D341Med (cell line): ENCODE measurements at places on chromosomes 5 and 9.

DNA sequence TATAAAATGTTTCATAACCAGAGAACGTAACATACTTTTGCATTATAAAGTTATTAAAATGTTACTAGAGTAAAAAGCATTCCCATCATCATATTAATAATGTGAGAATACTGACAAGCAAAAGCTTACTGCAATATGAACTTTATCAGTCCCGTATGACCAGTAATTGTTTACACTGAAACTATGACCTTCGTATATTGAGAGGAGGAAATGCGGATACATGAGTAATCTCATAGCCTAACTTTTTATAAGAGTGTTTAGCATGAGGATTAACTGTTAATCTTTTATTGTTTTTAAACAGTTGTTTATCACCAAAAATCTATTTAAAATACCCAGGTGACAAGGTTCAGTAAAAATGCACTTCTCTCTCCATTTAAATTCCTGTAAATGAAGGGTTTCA, 272.4 kb downstream of the SLF1 start:
- no peak for DNase-seq

DNA sequence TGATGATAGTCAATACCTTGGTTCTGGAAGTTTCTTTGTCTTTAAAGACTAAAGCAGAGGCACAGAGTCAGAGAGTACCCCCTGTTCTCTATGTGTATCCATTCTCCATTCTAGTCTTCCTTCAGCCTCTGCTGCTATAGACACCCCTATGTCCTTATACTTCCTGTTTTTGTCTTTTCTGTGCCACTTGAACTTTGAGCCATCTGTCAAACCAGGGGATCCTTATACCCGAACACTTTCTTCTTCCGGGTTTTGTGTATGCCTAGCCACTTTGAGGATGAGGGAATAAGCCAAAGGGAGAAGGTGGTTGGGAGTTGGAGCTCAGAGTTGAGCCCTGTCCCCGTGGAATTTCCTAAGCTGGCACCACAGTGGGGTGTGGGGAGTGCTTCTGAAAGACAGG, 61.1 kb upstream of the IL6ST start:
- no peak for DNase-seq

DNA sequence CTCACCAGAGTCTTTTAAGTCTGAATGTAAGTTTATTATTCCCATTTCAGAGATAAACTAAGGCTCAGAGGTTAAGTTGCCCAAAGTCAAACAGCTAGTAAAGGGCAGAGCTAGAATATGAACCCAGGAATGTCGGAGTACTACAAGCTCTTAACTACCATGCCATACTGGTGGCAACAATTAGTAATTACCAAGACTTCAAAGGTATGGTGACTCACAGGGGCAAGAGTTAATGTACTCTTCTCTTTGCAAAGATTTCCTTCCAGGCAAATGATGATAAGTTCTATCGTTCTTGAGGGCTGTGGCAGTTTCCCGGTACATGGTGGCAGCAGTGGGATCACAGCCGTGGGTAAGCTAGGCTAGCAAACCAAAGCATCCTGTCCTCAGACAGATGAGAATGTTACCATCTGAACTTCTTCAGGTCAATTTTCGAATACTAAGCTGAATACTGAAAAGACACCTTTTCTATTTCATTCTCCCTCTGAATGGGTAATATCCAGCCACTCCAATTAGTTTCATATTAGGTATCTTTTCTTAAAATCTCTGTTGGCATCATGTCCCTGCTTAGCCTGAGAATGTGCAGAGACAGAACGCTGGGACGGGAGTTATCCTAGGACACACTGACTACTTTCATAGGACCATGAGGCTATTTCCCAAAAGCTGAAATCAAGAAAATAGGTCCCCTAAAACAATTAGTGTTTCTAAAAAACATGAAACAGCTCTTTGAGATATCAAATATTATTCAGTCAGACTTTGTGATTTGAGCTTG, 117.0 kb upstream of the NR5A1 start:
- no peak for DNase-seq

- no peak for DNase-seq
Observed at GRCh38 chr5:61679562-61679961, 347.5 kb downstream of the ZSWIM6 start.

DNA sequence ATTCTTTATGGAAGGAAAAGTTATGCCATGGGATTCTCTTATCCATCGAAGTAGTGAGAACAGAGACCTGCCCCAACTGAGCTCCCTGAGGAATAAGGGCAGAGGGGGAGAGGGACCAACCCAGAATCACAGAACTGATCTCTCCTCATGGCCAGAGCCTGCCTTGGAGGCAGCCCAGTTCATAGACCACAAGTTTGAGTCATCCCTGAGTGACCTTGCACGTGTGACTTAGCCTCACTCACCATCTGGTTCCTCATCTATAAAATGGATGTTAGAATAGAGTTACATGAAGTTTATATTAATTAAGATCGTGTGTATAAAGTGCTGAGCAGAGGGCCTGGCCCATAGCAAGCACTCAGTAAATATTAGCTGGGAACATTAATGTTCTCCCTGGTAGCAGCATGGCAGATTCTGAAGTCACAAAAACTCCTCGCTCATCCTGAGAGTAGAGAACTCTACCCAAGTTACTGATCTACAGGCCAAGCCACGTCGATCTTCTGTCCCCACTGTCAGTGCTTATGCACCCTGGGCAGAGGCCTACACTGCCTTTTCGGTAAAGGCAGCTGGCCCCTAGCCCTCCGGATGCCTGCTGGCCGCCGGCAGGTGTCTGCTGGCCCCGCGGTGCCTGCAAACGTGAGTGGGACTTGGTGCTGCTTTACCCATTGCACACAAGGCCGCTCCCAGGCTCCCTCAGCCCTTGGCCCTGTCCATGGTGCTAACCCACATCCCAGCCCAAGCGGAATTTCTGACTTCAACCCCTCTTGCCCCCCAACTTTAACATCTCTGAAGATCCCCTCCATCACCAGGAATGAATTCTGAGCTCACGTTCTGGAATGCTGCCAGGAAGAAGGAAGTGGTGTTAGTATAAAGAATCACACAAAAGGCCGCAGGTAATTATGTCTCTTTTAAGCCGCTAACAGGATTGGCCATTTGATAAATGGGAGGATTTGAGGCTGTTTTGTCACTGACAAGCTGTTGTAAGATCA, 61.1 kb upstream of the ARAP3 start:
- DNase-seq = no peak

DNA sequence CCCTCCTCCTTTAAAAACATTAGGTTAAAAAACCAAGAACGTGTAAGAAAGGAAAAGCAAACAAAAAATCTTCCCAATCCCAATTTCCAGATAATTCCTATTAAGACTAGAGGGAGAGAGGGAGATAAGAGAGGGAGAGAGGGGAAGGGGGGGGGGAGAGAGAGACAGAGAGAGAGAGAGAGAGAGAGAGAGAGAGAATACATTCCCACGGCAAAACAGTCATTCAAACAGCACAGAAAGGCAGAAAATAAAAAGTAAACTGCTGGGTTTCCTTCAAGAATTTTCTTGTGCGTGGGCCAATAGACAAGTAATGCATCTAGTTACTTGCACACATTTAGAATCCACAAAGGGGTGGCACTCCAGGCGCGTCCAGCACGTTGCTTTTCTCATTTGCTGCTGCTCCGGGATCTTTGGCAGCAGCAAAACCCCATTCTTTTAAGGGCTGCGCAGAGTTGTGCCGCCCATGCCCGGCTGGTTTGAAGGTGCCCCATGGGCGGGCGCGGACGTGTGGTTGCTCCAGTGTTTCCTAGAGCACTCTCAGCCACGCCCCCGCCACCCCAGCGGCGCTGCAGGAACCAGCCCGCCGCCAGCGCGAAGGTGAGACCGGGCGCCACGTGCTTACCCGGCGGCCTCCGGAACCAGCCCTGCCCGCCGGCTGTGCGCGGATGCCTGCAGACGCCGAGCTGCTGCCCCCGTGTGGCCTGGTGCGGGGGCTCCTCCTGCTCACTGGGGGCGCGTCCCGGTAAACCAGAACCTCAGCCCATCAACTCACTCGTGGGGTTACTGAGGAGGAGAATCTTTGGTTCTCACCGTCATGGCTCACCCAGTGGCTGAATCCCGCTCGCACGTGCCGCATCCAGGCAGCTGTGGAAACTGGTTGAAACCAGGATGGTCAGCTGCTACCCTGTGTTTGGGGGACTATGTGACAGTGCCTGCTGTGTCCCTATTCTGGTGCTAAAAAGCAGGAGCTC, 44.6 kb downstream of the STC2 start:
- DNase-seq = peak; percentile 86

GRCh38 chr5:17748201-17748600, 113.9 kb downstream of the TAF11L14 start:
- no peak for DNase-seq

- DNase-seq = no peak
Observed at GRCh38 chr5:61053937-61054336, 108.3 kb downstream of the SMIM15 start.

GRCh38 chr9:135326633-135327152, 152.9 kb upstream of the PPP1R26 start:
- DNase-seq = peak; percentile 6

- DNase-seq = no peak
Observed at GRCh38 chr5:100270023-100270771, 265.0 kb upstream of the FAM174A start.

DNA sequence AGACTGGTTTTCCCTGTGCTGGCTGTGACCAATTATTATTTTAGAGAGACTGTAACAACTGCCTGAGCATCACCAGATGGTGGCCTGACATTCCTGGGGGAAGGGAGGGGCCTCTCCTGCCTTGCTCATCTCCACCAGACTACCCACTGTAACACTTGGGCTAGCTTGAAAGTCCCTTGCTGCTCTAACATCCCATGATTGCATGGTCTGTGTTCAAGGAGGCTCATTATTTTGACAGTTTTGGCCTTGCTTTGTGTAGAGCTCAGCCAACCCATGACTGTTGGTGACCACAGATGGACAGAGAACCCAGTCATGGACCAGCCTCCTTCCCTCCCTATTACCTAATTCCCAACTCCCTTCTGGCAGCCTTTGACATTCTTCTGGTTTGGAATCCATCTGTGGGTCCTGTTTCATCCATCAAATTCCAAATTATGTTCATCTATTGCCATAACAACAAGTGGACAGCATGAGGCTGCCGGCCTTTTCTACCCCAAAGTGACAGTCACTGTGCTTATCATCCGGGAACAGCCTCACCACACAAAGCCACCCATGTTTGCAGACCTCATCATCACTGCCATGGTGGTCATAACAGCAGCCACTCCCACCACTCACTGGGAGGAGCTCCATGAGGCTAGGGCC, 49.0 kb upstream of the ICE1 start:
- DNase-seq = no peak

GRCh38 chr5:14870337-14871213, 1.0 kb downstream of the ANKH start:
- peak; percentile 51 for DNase-seq

GRCh38 chr5:10468256-10468655, 26.6 kb downstream of the ROPN1L start:
- DNase-seq = no peak

DNA sequence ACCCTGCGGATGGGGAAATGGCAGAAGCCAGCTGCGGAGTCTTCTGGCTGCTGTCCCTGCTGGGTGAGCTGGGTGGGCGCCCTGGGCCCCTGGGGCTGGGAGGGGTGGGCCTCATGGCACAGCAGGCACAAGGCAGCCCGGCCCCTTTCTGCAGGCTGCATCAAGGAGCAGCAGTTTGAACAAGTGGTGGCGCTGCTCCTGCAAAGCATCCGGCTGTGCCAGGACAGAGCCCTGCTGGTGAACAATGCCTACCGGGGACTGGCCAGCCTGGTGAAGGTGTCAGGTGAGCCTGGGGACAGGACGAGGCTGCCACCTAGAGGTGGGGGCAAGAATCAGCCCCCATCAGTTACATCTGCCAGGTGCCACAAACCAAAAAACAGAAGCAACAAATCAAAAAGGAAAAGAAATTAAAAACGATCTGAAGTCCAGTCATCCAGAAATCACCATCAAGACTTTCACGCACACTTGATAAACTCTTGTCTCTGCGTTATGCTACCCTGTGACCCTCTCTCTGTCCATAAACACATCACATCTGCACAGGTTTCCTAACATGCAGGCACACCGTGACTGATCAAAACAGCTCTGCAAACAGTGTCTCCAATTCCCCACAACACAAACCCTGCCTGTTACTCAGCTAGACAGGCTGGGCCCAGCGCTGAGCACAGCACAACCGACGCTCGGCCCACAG, 13.9 kb downstream of the REXO4 start:
- DNase-seq = peak; percentile 70

GRCh38 chr9:89505048-89505447, 7.1 kb upstream of the SEMA4D start:
- no peak for DNase-seq

- no peak for DNase-seq
Observed at GRCh38 chr9:1039589-1039988, 10.6 kb upstream of the DMRT2 start.

- DNase-seq = no peak
Observed at GRCh38 chr9:26457151-26457550, 435.5 kb downstream of the CAAP1 start.

GRCh38 chr5:126364206-126364902, 58.9 kb upstream of the GRAMD2B start:
- no peak for DNase-seq

GRCh38 chr9:92592946-92593861, 57.4 kb upstream of the ECM2 start:
- DNase-seq = no peak

GRCh38 chr9:81772144-81772543, 82.8 kb upstream of the TLE1 start:
- no peak for DNase-seq

GRCh38 chr5:78530342-78531096, 118.1 kb downstream of the LHFPL2 start:
- no peak for DNase-seq

- no peak for DNase-seq
Observed at GRCh38 chr5:63228154-63228553, 649.5 kb downstream of the LRRC70 start.

- no peak for DNase-seq
Observed at GRCh38 chr5:138596105-138596881, 21.1 kb upstream of the HSPA9 start.

DNA sequence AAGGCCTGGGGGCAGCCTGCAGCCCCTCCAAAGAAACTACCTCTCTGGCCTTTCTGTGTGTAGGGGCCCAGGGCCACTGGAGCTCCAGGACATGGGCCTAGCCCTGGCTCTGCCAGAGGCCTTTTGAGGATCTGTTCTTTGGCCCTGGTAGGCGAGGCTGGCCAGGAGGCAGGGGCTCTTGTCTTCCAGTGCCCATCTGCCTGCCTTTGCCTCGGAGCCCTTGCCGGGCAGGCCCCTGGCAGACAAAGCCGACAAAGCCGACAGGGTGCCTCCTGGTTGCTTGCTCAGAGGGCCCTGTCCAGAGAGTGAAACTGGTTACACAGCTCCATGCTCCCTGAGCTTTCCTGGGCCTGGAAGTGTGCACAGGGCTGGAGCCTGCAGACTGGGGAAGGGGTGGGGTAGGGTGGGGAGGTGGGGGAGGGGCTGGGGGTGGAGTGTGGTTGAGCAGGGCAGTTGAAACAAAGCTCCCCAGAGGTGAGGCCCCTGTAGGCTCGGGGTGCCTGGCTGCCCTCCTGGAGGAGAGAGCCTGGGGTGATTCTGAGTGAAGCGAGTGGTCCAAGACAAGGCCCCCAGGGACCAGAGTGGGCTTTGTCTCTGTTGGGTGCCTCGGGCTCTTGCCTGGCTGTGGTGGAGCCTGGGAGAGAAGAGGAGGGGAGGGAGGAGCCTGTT, 29.3 kb downstream of the PTPA start:
- peak; percentile 66 for DNase-seq

- no peak for DNase-seq
Observed at GRCh38 chr5:76971511-76971910, 18.7 kb downstream of the CRHBP start.

GRCh38 chr5:14028938-14029584, 84.6 kb upstream of the DNAH5 start:
- DNase-seq = no peak
